Skin of body (tissue), 3 donors: ENCODE measurements at places on chromosomes 1 and 21. TPM values are rescaled to one million over a fixed set of nuclear protein-coding genes. Genes with fewer than 3 reads are reported as not detected.

- no peak for DNase-seq
Observed at GRCh38 chr1:169312084-169312954, 55.3 kb downstream of the NME7 start.

DNA sequence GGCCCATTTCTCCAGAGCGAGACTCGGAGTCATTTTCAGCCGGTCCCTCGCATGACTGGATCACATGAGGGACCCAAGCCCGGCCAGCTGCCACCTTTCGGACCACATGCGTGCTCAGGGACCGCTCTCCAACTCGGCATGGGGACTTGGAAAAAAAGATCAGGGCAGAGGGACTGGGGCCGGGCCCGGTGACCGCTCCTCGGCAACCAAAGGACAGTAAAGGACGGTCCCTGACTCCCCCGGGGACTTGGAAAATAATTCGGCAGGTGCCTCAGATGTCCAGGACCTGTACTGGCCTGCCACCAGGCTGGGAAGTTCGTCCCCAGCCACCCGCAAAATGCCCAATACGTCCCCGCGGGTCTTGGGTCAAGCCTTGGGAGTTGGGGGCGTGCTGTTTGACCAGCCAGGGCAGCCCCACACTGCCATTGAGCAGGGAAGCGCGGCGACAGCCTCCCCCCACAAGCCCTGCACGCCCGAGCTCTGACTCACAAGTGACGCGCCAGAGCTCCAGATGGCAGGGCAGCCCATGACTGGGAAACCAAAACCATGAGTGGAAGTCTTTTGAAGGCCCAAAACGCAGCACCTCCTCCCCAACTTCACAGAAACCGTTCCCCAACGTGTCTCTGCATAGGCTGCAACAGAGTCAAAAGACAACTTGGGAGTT lies 134.5 kb downstream of the LIPI start:
- no peak for DNase-seq

- DNase-seq, result no peak
Observed at GRCh38 chr1:204390751-204391466, 20.7 kb downstream of the PPP1R15B start.

DNA sequence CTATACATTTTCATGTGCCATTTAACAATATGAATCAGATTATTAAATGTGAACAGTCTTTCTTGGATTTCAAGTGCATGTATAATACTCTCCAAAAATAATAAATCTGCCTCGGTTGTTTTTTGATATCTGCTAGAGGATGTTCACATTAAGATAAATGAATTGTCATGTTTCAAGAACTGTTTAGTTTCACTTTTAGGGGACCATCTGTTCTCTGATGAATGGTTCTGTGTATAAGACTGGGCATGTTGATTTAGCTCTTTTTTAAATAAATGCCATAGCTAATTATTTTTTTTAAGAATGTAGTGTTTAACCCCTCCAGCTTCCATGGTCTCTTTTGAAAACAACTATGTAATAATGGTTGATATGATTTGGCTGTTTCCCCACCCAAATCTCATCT lies 1245.1 kb upstream of the ADGRL4 start:
- no peak for DNase-seq

DNA sequence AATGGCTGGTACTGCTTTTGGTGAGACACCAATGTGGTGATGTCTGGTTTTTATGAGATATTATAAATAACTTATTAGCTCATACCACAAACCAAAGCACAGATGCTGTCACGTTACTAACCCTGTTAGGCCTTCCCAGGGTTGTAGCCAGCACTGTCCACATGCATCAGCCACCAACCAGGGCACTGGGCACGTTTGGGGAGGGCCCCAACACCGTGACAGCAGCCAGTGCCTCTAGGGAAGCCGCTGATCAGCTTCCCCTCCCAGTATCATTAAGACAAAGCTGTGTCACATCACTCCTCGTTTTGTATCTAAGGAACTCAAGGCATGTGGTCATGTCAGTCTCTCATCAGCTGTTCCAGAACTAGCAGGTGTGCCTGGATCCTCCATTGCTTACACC lies 13.9 kb downstream of the URB1 start:
- DNase-seq, result no peak

GRCh38 chr21:40257342-40257741 lies 390.1 kb downstream of the PCP4 start:
- DNase-seq, result no peak

DNA sequence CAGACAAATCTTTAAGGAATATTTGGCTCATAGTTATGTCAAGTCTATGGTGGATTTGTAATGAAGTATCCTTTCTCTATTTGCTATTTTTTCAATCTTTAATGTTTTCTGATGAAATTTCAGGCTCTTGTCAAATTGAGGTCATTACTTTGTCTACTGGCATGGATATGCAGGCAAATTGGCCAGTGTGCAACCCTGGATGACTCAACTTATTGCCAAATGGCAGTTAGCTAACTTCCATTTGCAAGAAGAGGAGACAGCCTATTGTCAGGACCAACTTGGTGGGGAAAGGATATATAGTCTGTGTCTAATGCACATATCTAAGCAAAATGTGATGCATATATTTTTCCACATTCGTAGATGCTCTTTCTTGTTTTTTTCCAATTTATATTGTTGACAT lies 530.5 kb downstream of the PTBP2 start:
- no peak for DNase-seq

DNA sequence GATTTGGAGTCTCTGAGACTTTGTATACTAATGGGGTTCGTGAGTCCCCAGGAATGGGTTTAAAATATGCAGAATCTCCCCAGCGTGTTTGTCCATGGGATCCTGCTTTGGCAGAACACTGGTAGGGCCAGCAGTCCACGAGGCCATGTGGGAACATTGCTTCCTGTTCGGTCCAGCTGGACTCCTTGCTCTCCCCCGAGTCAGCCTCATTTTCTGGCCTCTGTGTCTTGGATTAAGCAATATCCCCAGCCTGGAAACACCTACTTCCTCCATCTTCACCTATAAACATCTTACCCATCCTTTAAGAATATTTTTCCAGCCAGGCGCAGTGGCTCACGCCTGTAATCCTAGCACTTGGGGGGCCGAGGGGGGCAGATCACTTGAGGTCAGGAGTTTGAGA lies 142.4 kb downstream of the NAV1 start:
- DNase-seq, result no peak

The SPRR5 gene
- 1.8 TPM for total RNA-seq

The CFHR2 gene
- not detected for total RNA-seq

The VAV3 gene
- 39.3 TPM for total RNA-seq

The NR1I3 gene
- not detected for total RNA-seq
